ENCODE measurements at places on chromosomes 7 and 10.
A peak's percentile ranks its signal among the peaks of the same experiment; 100 is the strongest.

DNA sequence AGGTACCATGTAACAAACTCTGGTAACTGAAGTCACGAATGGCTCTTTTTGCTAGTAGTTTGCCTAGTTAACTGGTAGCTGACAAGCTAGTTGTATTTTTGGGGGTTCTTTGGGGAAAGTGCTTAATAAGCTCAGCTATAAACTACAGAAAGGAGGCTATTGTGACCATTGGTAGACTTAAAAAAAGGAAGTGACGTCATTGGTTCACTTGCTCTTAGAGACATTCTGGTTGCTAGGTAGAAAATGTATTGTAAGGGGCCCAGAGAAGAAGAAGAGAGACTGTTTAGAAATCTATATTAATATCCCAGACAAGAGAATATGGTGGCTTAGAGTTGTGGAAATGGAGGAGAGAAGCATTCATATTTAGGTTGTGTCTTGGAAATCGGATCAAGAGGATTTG, 103.0 kb downstream of the NXPH1 start:
- DNase-seq: no peak

GRCh38 chr7:102251531-102252365, 34.9 kb upstream of the SH2B2 start:
- no peak for DNase-seq

GRCh38 chr10:12720217-12720981, 281.1 kb downstream of the CCDC3 start:
- DNase-seq: peak; percentile 78

DNA sequence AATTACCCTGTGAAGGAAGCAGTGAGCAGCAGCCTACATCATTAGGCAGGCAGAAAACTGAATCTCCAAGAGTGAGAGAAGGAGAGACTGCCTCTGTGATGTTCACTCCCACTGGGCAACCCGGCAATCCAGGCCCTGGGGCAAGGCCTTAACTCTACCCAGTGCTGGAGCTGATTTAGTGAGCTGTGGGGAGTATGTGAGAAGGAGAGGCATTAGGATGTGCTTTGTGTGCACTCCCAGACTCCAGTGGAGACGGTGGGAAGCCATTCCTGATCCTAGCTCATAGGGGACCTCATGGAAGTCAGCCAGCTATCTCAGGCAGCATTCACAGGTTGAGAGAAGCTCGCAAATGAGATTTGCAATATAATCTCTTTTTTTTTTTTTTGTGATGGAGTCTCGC, 41.1 kb upstream of the CDK13 start:
- DNase-seq: no peak

GRCh38 chr10:113019096-113019495, 69.0 kb downstream of the TCF7L2 start:
- DNase-seq: no peak

DNA sequence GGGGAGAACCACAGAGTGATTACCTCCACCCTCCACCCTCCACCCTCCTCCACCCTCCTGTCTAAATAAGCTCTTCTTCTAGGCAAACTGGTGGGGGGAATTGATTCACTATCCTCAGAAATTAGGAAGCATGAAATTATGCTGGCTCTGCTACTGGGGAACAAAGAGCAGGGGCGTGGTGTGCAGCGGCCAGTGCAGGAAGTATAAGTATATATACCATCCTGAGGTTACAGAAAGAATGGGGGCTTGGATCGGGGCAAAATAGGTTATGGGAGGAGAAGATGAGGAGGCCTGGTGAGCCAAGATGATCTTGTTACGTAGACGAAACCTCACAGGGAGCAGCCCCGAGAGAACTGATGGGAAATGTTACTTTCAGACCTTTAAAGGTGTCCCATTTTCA, 49.1 kb downstream of the SYPL1 start:
- peak; percentile 22 for DNase-seq

DNA sequence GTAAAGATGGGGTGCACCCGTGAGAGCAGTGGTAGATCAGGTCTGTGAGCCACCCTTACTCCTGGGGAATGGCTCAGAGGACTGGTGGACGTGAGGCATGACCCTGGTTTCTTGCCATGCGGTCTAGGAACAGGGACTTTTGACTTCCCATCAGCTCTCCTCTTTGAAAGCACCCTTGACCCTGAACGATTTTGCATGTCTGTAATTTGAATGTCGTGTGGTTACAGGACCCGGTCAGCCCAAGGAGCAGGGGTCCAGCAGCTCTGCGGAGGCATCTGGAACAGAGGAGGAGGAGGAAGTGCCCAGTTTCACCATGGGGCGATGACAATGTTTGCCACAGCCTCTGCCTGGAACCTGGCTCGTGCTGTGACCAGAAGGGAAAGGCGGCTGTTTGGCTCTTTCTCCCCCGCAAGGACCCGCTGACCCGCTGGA, 8.6 kb upstream of the ORAI2 start:
- DNase-seq: no peak

DNA sequence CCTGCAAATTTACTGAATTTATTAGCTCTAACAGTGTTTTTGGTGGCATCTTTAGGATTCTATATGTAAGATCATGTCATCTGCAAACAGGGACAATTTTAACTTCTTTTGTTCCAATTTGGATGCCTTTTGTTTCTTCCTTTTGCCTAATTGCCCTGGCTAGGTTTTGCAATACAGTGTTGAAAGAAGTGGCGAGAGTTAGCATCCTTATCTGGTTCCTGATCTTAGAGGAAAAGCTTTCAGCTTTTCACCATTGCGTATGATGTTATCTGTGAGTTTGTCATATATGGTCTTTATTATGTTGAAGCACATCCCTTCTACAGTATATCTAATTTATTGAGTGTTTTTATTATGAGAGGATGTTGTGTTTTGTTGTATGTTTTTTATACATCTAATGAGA, 301.4 kb downstream of the PTPRN2 start:
- DNase-seq: no peak

DNA sequence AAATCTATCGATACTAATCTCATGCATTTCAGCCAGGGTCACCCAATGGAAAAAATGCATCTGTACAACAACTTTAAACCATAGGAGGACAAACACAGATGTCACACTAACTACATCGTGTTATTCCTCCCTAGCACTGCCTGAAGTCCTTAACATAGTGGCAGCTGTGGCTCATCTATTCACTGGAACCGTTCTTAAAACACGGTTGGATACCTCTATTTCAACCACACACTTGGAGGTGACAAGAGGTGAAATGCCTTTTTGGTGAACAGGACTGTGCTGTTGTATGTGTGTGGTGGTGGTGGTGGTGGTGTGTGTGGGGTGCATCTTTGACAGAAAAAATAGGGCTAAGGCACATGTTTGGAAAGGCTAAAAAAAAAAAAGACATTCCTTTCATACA, 93.1 kb downstream of the NRP1 start:
- DNase-seq: no peak

GRCh38 chr7:112529521-112529920, 48.7 kb downstream of the LSMEM1 start:
- DNase-seq: no peak

DNA sequence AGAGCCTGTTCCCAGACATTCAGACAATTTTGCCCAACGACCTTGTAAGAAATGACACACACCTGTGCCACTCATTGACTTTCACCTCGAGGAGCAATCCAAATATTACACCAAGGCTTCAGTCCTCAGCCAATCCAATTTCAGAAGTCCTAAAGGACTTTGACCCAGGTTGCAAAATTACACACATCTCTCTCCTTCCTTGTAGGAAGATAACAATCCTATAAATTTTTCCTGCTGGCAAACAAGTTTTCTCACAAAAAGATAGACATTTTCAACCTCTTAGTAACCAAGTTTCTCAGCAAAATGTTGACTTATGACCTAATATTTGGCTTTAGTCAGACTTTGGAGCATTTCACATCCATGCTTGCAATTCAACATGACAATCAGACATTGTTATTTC, 745.0 kb downstream of the GRID1 start:
- DNase-seq: no peak

DNA sequence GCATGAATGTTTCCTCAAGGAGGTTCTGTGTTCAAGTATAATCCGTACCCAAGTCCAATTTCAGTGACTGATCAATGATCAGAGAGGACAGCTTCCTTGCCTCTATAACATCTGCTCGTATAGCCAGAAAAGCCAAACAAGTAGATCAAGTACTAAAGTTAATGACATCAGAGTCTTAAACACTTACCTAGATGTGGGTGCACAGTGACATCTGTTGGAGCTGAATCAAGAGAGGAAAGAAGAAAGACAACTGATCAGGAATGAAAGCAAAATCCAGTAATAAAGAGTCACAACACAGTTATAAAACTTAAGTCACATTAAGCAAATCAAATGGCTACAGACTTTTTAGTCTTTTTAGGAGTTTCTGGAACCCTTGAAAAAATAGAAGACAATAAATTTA, 236.5 kb downstream of the RELN start:
- DNase-seq: no peak

GRCh38 chr7:36037121-36037662, 115.9 kb upstream of the EEPD1 start:
- DNase-seq: no peak
